ENCODE measurements at places on chromosomes 3 and 15. TPM values are rescaled to one million over a fixed set of nuclear protein-coding genes. Genes with fewer than 3 reads are reported as not detected.

DNA sequence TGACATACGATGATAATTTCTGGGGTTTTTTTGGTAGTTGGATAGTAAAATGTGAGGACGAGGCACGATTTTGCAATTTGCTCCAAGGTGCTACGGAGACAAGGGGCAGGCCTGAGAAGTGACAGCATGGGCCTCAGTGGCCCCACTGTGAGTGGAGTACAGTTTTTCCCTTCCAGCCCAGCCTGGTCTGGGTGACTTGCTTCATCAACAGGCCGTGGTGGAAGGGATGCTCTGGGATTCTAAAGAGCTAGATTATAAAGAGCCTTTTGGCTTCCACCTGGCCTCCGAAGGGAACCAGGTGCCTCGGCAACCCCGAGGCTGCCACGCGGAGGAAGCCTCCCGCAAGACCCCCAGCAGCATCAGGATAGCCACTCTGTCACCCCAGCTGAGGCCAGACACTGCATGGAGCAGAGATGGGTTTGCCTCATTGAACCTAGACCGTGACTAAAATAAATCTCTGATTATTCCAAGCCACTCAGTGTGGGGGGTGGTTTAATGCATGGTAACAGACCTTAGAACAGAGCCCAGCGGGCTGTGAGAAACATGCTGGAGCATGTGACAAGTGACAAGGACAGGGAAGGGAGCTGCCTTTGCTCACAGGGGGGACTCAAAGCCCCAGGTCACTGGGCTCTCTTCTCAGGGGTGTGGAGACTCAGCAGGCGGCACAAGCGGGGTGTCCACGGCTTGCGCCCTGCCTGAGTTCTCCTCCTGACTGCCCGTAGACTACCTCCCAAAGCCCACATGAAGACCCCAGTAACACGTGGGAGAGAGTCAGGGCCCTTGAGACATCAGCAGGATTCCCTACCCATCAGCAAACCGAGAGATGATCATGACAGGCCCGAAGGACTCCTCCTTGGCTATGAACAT, 22.6 kb upstream of the SLC41A3 start:
- DNase-seq: no peak

OR5K2 gene
- total RNA-seq: not detected

- DNase-seq: no peak
Observed at GRCh38 chr3:36317915-36318314, 62.4 kb upstream of the STAC start.

DNA sequence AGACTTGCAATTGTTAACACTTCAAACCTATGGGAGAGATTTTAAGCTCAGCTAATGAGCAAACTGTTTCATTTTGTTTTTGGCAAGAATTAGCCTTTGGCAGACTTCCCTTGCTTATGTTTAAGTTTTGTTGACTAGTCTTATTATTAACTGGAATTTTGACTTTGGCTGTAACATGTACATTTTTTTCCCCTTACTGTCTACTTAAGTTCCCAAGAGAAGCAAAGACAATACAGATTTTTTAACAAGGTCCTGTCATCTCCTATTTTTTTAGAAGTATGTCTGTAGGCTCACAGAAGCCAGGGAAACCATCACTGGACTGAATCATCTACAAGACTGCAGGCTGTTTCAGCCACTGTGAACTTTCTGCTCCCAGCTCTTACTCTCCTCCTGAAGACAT, 74.3 kb downstream of the DGKG start:
- DNase-seq: no peak

TRIM69 gene
- 81.4 TPM for total RNA-seq

REC114 gene
- total RNA-seq: 12.1 TPM

GRCh38 chr15:51331141-51331540, 7.3 kb downstream of the CYP19A1 start:
- DNase-seq: no peak

DNA sequence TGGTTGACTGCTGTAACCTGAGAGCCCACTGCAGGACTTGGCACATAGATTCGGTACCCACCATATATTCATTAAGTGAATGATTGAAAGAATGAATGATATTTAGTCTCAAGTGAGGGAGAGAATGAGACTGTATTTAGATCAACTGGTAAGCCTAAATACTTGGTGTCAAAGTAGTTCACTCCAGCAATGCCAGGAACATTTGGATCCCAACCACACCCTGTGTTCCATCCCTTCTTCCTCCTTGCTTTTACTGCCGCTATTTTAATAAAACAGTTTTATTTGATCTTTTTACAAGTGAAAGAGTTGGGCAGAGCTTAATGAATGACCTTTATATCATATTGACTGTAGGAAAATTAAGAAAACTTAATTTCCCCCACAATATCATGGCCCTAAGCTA, 473.6 kb upstream of the CBLB start:
- DNase-seq: no peak

GRCh38 chr3:189698811-189699210, 67.6 kb downstream of the TP63 start:
- DNase-seq: no peak

DNA sequence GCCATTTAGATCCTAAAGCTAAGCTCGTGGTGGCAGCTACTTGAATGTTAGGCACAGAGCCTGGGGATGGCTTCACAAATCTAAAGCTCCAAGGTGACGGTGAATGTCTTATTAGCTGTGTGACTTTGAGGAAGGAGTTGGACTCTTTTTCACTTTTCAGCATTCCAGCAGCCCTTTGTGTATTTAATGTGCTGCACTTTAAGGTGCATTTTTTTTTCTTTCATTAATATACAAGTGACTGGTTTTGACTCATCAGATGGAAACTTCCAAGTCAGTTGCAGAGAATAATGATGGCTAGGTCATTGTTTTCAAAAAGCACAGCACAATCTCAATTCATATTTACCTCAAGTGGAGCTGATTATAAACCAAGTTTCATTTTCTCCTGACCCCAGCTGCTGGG, 55.8 kb downstream of the TMED3 start:
- DNase-seq: no peak

GRCh38 chr15:99951511-99951910, 218.3 kb upstream of the LYSMD4 start:
- no peak for DNase-seq

SLC12A6 gene
- 15.3 TPM for total RNA-seq

TMEM266 gene
- not detected for total RNA-seq

DNA sequence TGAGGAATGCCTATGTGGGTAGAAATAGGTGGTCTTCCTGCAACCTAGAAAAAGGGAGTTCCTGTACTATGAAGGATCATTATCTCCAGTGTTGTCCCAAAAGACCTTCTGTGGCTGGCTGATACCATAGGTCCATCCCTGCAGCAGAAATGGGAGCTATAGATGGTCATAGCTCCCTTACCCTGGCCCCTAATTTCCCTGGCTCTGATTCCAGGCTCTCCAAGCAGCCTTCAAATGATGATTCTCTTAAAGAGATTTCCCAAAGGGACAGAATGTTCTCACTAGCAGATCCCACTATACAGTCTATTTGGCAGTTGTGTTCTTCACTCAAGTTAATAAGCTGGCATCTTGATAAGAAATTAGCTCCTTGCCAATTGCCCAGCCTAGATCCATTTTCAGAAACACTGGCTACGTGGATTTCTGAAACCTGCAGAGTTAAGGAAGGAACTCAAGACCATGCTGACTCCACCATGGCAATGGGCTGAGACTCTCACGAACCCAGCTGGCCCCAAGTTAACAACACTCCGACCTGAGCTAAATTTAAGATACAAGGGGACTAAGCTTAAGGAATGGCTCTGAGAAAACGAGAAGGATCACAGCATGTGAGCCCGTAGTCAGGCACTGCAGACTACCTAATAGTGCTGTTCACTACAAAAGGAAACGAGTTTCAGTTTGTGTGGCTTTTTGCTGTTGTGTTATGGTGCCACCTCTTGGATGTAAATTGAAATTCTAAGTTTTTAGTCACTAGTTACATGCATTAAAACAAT, 11.4 kb downstream of the C15orf40 start:
- no peak for DNase-seq

DNA sequence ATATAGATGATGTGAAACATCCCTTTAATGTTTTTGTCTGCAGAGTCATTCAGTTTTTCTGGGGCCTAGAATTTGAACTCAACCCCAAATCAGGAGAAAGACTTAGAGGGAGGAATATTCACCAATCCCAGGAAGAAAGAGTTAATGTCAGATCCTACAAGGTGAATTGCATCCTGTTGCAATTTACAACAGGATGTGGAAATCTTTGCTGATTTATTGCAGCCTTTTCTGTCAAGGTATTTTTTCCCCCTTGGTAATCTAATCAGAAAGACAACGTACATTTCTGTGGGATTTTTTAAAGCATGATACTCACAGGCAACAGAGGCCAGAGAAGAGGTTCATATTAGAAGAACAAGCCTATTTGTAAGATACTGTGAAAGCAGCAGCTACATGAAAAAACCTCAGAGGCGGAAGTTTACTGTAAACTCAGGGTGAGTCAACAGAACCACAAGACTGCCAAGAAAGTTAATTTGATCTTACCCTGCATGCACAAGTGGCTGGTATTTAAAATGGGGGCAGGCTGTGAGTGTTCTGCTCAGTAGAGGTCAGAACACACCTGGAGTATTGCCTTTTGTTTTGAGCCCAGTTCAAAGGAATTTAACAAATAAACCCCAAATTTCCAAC, 531.9 kb downstream of the AGBL1 start:
- DNase-seq: no peak

- DNase-seq: no peak
Observed at GRCh38 chr3:193499136-193499770, 55.4 kb downstream of the ATP13A4 start.

DNA sequence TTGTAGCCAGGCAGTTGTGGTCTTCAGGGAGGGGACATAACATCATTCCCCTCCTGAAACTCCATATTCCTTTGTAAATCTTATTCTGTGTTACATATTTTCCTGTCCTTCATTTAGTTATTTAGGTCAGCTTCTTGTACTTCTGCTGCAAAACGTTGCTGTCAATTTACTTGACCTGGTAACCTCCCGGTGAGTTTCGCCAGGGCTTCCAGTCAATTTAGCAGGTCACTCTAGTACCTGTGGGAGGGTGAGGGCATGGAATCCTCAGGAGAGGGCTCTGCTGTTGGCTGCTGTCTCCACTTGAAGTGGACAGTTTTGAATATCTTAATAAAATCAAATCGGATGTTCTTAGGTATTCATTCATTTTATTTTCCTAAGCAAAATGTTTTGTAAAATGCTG, 29.6 kb downstream of the FNDC3B start:
- DNase-seq: no peak

PLSCR2 gene
- not detected for total RNA-seq

DNA sequence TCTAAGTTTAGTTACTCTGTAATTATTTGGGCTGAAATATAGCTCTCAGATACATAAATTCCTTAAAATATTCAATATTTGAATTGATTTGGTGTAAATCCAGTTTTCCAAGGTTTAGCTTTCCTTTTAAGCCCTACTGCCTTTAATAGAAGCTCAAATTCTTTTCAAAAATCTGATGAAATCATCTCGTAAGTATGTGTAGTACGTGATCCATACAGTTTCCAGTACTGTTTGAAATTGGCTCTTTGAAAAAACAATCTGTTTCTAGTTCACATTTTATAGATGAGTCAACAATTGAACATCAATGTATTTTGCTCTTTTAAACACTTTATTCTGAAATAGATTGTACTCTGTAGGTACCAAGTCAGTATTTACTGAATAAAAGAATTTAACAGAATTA, 84.2 kb downstream of the LRRC49 start:
- DNase-seq: no peak

DNA sequence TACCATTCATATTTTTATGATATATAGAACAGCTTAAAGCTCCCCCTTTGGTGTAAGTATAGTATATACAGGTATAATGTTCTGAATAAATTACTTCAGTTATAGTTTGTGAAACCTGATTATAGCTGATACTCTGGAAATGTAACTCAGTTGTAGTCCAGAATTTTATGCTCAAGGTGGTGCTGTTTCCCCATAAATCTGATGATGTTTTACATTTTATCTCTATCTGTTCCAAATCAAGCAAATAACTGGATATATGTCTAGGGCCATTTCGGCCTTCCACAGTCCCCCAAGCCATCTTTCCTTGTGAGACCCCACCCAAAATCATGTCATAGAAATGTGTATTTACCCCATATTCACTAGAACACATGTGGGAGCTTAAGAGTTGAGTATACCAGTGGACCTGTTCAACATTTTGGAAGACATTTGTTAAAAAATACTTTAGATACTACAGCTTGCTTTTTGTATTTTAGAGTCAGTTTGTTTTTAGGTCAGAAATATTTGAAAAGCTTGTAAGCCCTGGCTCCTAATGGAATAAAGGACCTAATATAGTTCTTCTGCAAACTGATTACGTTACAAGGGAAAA, 107.1 kb downstream of the ATG7 start:
- DNase-seq: no peak

APH1B gene
- total RNA-seq: 13.4 TPM

GRCh38 chr15:100109486-100110035, 232.2 kb downstream of the ADAMTS17 start:
- no peak for DNase-seq

DNA sequence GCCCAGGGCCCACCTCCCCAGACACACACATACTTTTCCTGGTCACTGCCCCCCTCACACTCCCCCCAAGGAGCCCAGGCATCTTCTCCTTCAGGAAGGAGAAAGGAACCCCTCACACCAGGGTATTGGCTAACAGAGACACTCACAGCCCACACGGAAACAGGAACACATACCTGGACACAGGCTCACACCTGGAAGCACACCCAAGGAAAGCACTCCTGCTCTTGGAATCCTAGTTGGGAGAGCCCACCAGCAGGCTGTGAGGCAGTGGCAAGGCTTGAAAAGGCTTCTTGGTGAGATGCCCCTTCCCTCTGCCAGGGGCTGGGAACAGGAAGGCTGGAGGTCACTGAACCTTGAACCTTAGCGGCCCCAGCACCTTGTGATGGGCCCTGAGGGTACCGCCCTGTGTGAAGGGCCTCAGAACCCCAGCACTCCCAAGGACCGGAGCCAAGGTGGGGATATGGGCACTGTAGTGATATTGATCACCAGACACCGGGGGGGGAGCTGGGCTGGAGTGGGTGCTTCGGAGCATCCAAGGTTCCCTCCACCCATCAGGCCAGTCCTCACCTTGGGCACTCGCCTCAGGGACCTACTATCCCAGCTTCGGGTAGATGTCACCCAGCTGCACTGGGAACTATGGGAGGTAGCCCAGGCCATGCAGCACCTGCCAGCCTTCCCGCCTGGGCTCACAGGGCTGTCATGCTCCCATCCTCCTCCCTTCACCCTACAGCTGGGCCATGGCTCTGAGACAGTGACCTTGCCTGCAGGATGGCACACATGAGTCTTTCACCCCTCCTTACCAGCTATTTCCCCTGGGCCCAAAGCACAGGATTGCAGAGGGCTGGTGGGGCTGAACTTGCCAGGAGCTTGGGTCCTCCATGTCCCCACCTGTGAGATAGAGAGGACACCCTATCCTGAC, 16.4 kb downstream of the MYL3 start:
- no peak for DNase-seq

CMTM8 gene
- 4.8 TPM for total RNA-seq

DNA sequence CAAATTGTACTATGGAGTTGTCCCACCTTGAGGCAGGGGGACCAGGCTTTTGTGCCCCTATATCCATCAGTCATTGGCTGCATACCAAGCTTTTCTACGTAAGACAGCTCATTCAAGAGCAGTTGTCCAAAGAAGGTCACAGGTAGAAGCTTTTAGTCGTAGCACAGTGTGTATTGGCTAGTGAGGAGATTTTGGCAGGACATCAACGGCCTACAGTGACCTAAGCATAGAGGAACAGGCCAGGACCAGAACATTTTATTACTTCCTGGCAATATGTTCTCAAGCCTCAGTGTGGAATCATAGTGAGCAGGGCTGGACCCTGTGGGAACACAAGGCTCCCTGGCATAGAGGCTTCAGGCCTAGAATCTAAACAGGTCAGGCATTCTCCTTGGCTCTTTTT, 105.4 kb upstream of the ANKRD28 start:
- peak; percentile 27 for DNase-seq

PRSS50 gene
- total RNA-seq: not detected

- no peak for DNase-seq
Observed at GRCh38 chr3:187063286-187064121, 75.8 kb downstream of the RPL39L start.
